ENCODE measurements at places on chromosomes 7 and 10. TPM values are rescaled to one million over a fixed set of nuclear protein-coding genes. Genes with fewer than 3 reads are reported as not detected.

DNA sequence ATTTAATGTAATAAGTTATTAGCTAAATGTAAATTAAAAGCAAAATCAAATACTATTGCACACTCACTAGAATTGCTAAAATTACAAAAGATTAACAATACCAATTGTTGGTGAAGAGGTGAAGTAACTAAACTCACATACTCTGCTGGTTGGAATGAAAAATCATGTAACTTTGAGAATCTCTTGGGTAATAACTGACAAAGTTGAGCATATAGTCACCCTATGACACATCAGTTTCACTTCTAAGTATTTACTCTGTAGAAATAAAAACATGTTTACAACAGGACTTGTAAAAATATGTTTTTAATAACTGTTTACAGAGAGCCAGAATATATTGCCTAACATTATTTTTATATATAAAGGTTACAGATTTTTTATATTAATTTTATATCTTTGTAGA is 33.6 kb downstream of the CNTNAP2 start:
- DNase-seq, result no peak

The JCAD gene
- total RNA-seq, result 69.3 TPM

GRCh38 chr10:132837905-132838304 is 52.0 kb upstream of the NKX6-2 start:
- peak; percentile 38 for DNase-seq

The UPK3B gene
- 77.9 TPM for total RNA-seq

DNA sequence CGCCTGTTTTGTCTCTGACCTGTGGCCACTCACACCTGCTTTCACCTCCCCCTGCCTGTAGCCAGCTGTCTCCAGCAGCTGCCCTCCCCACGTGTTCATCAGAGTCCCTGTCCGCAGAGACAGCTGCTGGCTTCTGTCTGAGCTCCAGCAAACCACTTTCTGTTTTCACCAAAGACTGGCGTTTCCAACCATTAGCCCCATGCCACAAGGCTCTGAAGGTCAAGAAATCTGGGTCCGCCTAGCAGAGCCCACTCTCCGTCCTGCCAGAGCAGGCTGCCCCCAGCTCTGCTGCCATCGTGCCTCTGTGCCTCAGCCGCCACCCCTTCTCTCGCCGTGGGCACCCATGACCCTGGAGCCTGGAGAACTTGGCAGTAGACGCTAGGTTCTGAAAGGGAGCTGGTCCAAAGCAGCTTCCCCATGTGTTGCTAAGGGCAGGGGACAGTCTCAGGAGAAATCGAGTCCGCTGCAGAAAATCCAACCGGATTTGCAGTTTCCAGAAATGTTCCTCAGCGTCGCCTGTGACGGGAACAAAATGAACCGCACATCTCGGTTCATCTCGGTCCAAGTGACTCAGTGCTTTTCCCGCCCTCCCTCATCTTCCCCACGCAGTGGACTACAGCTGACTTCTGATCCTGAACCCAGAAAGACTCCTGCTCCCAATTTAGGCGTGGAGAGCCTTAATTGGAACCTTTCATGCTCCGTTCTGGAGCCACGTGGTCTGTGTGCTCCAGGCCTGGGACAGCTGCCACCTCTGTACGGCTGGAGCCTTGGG is 28.0 kb downstream of the TMEM120A start:
- no peak for DNase-seq

The ZNF736 gene
- total RNA-seq, result 28.5 TPM

DNA sequence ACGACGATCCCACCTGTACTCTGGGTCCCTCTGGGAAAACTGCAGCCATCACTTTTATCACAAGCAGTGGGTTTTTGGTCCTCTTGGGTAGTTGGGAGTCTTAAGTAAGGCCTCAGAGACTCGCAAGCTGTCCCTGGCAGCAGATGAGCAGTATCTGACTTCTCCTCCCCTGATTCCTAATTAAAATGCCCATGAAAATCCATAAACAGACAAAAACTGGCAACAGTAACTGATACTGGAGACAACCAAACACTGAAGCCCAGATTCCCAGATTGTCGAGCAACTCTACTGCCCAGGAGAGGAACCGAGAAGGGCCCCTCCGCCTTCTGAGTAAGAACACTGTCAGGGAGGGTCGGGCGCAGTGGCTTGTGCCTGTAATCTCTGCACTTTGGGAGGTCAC is 333.8 kb downstream of the CALN1 start:
- no peak for DNase-seq

DNA sequence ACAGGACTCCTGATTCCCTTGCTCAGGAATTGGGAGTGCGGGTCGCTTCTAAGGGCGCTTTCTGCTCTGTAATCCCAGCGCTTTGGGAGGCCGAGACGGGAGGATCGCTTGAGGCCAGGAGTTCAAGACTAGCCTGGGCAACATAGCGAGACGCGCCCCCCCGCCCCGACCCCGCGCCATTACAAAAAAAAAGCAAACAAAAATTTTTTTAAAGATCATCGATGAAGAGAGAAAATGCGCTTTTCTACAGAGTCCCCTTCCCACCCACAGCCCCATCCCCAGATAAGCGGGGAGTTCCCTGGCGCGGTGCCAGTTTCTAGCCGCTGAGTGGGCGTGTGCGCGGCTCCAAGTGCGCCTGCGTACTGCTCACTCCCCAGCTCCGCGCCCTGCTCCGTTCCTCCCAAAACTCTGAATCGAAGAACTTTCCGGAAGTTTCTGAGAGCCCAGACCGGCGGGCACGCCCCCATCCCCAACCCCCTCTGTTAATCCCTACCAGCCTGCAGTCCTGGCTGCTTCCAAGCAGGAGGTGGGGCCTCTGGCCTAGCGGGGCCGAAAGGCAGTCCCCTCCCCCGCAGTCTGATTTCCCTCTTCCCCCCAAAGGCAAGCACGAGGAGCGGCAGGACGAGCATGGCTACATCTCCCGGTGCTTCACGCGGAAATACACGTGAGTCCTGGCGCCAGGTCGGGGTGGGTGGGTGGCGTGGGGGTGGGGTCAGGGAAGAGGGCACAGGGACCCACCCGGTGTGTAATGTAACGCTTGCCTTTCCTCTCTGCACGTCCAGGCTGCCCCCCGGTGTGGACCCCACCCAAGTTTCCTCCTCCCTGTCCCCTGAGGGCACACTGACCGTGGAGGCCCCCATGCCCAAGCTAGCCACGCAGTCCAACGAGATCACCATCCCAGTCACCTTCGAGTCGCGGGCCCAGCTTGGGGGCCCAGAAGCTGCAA is 1.0 kb downstream of the HSPB1 start:
- DNase-seq, result peak; percentile 71

- no peak for DNase-seq
Measured at GRCh38 chr7:92773808-92774207, 62.6 kb downstream of the CDK6 start.

DNA sequence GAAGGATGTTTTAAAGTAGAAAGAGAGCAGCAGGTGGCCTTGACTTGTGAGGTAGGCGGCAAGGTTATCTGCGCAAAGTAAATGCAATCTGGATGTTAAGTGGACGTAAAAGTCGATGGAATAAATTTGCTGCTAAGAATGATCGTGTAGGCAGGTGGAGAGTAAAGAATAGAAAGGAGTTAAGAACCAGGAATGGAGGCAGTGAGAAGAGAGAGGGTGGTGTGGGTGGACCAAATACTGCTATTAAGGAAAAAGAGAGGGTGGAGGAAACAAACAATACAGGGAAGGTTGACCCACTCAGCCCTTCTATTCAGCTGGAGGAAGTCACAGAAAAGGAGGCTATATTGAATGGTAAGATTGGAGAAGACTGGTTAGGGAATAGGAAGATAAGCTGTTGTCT is 1.9 kb upstream of the CUL1 start:
- no peak for DNase-seq

DNA sequence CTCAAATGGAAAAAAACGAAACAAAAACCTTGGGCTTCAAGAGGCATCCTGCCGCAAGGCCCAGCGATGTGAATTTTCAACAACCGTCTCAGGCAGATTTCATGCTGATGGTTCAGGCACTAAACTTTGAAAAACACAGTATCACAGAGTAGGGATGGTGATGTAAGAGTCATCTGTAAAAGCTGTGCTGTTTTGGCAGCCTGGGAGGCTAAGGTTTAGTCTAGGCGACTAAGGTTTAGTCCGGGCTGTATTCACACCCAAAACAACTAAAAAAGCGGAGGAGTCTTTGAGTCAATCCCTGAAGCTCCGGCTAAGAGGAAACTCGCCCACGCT is 420 bp upstream of the MINPP1 start:
- no peak for DNase-seq

The PIK3CG gene
- 3.3 TPM for total RNA-seq

- DNase-seq, result no peak
Measured at GRCh38 chr10:61785473-61786105, 115.9 kb upstream of the ARID5B start.

GRCh38 chr7:155897758-155898386 is 85.6 kb upstream of the SHH start:
- DNase-seq, result peak; percentile 9

DNA sequence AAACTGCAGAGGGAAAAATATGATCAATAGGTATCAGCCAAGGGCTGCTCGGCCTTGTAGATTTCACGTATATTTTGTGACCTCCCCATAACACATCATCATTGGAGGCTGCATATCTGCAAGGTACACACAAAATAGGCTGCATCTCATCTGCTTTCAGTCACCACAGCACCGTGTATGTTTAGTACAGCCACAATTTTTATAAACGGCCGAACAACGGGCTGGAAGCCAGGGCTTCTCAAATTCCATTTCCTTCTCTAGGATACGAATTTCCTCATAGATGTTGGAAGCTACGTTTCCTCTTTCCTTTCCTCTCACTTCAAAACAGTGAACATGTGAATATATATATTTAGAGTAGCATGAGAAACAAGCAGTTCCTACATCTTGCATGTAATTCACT is 20.2 kb upstream of the FOXK1 start:
- no peak for DNase-seq

The BLVRA gene
- 62.9 TPM for total RNA-seq

The TUBB8 gene
- 0.59 TPM for total RNA-seq

The PTF1A gene
- not detected for total RNA-seq

GRCh38 chr7:141150465-141150864 is 76.6 kb downstream of the TMEM178B start:
- no peak for DNase-seq

DNA sequence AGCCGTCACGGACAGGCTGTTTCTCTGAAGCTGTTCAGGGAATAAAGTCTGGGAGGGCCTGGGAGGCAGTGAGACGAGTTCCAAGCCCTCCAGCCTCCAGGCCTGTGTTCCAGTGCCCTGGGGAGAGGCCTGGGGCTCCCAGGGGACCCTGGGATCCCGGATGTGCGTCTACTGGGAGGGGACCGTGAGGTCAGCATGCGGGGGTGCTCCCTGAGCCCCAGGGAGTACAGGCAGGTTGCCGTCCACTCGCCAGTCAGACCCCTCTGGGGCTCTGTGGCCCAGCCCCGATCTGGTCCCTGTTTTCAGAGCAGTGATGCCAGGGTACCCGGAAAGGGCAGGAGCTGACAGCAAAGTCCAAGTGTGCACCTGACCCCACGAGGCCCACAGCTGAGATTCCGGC is 80.9 kb upstream of the DNAAF5 start:
- no peak for DNase-seq

DNA sequence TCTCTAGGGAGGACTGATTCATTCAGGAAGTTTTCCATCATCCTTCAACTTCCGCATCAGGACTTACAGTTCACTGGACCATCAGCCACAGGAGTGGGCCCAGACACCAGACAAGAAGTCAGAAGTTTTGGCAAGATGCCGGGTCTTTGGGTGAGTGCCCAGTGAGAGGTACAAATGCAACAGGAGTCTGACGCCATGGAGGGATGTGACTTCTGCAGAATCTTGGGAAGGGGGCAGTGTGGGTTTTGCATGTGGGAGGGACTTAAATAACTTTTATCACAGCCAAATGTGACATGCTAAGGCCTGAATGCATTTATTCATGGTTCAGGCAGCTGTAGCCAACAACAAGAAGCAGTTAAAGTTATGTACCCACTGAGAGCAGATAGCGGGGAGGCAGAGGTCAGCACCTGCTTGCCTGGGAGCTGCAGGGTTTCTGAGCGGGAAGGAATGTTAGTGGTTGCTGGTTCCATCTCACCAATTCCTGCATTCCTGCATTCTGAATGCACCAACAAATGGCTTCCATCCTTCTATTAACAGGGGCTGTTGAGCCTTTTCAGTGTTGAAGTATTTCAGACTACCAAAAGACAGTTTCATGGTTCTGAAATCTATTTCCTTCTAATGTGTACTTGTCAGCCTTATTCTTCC is 375.2 kb downstream of the PAXIP1 start:
- DNase-seq, result no peak

GRCh38 chr7:36440880-36441279 is 51.2 kb downstream of the ANLN start:
- no peak for DNase-seq

DNA sequence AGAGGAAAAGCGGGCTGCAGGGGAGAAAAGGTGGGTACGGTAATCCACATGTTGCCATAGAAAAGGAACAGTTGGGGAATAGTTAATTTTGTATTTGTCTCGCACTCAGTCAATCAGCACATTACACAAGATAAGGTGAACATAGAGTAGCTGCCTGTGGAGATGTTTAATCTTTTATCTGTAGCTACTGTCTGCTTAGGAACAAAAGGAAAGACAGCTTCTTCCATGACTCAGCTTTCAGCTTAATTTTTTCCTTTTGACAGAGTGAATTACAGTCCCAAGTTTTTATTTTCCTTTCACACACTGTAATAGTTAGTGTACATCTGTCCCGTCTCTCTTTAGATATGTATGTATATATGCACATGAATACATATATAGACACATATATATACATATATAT is 39.3 kb upstream of the PODXL start:
- no peak for DNase-seq

The POM121C gene
- 11.4 TPM for total RNA-seq

GRCh38 chr7:72326365-72326764 is 85.8 kb downstream of the CALN1 start:
- DNase-seq, result no peak

The TMEM236 gene
- total RNA-seq, result 2.9 TPM

The GPC2 gene
- total RNA-seq, result 3.4 TPM

DNA sequence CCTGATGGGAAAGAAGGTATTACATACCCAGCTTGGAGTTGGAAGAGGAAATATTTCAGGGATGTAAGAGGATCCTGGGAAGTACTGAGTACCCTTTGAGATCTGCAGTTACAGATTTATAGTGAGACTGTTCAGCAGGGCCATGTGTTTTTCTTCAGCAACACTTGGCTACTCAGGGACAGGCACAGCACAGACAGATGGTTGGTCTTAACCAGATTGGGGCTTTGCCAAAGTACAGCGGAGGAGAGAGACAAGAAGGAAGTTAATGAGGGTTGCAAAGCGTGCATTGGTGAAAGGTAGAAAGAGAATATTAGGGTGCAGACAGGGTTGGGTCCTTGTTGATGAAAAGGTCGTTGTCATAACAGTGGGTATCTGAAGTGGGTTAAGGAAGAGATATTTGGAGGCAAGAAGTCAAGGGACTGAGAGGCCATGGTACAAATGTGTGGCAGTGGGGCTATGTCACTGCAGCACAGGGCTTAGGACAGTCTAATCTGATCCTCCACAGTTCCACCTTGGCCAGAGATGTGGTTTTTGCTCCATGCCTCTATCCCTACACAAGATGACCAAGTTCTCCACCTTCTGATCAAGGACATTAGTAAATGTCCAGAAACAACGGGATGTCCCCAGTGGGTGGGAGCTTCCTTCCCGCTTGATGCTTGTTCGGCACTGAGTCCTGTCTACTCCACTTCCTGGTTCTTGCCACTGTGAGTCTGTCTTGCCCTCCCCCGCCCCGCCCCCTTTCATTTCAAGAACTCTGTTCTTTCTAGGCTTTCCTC is 18.9 kb upstream of the DNAJC1 start:
- no peak for DNase-seq

The SYT15 gene
- total RNA-seq, result 3.8 TPM

The NANOS1 gene
- total RNA-seq, result 3.7 TPM

The BLNK gene
- 2.9 TPM for total RNA-seq

The CYP51A1 gene
- total RNA-seq, result 32.4 TPM

The ZNF804B gene
- total RNA-seq, result not detected

The CXCL12 gene
- 66.4 TPM for total RNA-seq

All from breast epithelium (tissue), 4 donors.